SJCRH30 (cell line): ENCODE measurements at places on chromosomes 7 and 10. TPM values are rescaled to one million over a fixed set of nuclear protein-coding genes. Genes with fewer than 3 reads are reported as not detected.

GRCh38 chr10:22222236-22223190, 4.7 kb upstream of the EBLN1 start:
- H3K4me1 ChIP-seq, result no peaks in the 10 kb centered on the region
- no peak overlapping the region for H3K4me3 ChIP-seq
- no peak for DNase-seq
- H3K27me3 ChIP-seq, result no peaks in the 10 kb centered on the region
- H3K36me3 ChIP-seq, result no peaks in the 10 kb centered on the region

CYP2C19 gene
- not detected in 2 replicates for total RNA-seq

CLRN3 gene
- not detected in 2 replicates for total RNA-seq

UNCX gene
- 0.08 and 0.30 TPM in 2 replicates for total RNA-seq
